Mesothelial cell of epicardium (in vitro differentiated cells): ENCODE measurements at places on chromosomes 3 and 15.

DNA sequence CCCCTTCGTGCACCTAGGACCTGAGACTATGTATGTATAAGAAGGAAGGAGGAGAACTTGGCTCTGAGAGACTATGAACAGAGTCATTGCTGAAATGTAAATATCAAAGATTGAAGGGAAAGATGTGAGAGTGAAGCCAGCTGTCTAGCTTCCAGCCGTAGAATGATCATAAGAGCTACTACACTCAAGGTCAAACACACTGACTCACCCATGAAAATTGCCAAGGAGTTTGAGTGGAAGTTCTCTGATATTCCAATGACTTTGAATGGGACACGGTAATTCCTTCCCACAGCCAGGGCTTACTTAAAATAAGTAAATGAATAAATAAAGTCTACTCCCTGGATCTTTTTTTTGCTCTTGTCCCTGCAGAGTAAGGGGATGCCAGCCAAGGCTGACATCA is 398.9 kb upstream of the TPRG1 start:
- DNase-seq: no peak

- DNase-seq: peak; percentile 24
Observed at GRCh38 chr15:100328796-100329195, 13.0 kb downstream of the ADAMTS17 start.

- DNase-seq: peak; percentile 91
Observed at GRCh38 chr15:89760303-89761008, 9.4 kb upstream of the MESP1 start.

DNA sequence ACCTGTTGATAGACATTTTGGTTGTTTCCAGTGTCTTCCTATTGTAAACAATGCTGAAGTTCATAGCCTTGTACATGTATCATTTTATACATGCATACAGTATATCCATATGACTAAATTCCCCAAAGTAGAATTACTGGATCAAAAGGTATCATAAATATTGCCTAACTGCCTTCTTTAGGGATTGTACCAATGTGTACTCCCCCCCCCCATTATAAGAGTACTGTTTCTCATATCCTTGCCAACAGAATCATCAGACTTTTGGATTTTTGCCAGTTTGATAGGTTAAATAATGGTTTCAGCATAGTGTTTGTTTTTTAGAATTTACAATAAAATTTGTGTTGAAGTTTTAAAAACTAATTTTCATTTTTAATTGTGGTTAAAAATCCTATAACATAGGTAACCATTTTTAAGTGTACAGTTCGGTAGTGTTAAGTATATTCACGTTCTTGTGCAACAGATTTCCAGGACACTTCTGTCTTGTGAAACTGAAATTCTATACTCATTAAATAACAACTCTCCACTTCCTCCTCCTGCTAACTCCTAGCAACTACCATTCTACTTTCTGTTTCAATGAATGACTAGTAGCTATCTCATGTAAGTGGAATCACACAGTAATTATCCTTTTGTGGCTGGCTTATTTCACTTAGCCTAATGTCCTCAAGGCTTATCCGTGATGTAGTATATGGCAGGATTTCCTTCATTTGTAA is 30.8 kb upstream of the MAP3K13 start:
- no peak for DNase-seq

GRCh38 chr3:134795746-134796280 is 753 bp downstream of the EPHB1 start:
- no peak for DNase-seq

- no peak for DNase-seq
Observed at GRCh38 chr3:49889296-49889695, 14.4 kb downstream of the MST1R start.

DNA sequence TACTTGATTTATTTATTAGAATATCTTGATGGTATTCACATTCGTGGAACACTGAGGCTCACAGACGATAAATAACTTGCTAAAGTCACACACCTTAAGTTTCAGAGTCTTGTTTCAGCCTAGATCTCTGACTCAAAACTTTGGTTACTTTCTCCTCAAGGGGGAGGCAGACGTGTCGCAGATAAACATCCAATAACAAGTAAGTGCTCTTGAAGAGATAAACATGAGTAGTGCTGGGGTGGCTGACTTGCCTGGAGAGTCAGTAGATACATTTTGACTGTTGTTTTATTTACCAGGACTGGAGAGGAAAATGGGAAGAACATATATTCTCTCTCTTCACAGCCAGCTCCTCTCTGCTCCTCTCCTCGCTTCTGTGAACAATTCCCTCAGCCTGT is 31.3 kb downstream of the FBXO45 start:
- DNase-seq: no peak

DNA sequence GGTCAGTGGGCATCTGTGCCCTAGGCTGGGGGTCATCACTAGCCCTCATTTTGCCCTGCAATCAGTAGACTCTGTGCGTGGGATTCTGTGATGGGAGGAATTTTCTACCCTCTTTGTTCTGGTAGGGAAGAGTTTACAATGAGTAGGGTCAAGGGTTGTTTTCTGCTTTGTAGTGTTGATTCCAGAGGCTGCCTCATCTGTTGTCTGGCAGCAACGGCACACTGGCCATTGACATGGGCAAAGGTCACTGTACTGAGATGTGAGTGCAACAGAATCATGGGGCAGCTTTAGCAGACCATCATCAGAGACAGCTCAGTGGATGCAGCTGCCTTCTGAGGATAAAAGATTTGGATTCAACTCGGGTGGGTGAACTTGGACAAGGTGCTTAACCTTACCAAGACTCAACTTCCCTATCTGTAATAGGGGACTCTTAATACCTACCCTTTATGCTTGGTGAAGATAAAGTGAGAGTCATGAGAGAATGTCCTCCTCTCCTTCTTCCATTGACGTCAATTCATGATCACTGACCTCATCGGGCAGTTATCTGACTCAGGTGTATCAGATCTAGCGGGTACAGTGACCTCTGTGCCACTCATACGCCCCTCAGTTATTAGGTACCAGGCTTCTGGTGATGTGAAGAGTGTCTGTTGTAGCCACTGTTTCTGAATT is 127.5 kb downstream of the RPLP1 start:
- no peak for DNase-seq

DNA sequence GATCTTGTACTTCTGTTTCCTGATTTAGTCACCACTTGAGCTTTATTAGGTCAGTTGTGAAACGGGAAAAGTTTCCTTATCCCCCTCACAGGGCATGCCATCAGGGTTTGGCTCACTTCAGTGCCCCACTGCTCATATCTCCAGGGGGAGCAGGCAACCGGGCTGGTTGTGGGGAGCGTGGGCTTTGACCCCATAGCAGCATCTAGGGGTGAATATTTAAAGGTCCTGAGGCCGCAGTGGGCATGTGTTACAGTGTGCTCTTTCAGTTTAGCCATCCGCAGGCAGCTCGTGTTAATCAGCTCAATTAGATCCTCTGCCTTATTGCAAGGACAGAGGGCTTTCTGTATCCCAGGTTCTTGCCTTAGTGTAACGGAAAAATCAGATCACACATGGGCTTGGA is 71.9 kb downstream of the MRPL46 start:
- peak; percentile 20 for DNase-seq

DNA sequence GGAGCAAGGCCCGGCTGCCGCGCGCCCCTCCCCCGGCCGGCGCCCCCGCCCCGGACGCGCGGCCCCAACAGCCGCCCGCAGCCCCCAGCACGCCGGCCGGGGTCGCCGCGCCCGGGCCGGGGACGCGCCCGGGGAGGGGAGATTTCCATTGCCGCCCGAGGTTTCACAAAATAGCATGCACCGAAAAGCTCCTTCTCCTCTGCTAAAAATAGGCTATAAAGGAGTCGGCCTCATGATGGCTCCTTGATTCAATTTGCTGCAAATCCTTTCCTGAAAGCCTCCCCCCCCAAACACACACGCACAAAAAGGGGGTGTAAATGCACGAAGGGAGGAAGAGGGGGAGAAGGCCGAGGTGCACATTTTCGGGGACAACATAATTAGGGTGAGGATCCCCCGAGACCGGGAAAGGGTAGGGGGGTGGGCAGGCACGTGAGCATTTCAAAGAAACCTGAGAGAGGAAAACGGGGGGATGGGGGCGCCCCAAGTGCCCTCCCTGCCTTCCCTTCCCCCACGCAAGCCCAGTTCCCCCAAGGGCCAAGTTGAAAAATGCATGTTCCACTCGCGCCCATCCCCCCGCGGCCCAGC is 734 bp downstream of the TBL1XR1 start:
- DNase-seq: peak; percentile 22

DNA sequence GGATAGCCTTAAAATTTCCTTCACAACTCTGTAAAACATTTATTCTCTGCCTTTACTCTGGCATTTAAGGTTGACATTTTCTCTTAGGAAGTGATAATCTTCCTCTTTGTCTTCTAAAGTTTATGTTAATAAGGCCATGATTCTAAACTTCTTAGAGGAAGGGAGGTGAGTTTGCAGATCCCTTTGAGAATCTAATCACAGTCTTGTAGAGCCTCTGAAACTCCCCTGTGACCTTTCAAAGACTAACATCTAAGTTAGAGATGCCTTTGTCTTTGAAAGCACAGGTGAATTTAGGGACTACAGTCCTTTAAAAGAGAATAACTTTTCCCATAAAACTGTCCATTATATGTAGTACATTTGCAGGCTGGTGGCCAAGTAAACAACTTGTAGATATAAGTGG is 115.1 kb downstream of the PLCL2 start:
- DNase-seq: no peak

GRCh38 chr3:160319322-160319721 is 79.7 kb downstream of the IFT80 start:
- DNase-seq: no peak

DNA sequence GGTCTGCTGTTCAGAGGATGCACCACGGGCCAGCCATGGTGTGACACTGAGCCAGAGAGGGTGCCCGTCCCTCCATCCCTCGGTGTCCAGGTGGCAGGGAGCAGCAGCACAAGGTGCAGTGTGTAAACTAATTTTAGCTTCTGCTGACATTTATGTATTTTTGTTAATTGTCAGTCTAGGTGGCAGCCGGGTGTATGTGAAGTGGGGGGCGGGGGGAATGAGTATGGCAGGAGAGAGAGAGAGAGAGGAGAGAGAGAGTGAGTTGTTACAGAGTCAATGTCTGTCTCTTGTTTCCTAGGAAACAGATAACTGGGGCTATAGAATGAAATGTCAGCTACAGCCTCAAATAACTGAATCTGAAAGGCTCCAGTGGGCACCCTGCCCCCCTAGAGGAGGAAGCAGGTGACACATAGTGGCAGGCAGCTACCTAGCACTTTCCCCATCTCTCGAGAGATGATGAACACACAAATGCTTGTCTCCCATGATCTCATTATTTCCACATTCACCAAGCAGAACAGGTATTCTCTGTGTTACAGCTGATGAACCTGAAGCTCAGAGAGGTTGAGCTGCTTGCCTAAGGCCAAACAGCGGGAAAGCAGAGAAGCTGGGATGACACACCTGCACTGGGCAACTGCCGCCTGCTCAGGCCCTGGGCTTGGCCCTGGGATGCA is 24.7 kb downstream of the RASGRF1 start:
- no peak for DNase-seq

DNA sequence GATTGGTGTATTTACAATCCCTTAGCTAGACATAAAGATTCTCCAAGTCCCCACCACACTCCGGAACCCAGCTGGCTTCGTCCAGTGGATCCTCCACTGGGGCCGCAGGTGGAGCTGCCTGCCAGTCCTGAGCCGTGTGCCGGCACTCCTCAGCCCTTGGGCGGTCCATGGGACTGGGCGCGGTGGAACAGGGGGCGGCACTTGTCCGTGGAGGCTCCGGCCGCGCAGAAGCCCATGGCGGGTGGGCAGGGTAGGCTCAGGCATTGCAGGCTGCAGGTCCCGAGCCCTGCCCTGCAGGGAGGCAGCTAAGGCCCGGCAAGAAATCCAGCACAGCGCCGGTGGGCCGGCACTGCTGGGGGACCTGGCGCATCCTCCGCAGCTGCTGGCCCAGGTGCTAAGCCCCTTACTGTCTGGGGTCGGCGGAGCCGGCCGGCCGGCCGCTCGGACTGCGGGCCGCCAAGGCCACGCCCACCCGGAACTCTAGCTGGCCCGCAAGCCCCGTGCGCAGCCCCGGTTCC is 3.5 kb upstream of the RNU5B-1 start:
- no peak for DNase-seq

DNA sequence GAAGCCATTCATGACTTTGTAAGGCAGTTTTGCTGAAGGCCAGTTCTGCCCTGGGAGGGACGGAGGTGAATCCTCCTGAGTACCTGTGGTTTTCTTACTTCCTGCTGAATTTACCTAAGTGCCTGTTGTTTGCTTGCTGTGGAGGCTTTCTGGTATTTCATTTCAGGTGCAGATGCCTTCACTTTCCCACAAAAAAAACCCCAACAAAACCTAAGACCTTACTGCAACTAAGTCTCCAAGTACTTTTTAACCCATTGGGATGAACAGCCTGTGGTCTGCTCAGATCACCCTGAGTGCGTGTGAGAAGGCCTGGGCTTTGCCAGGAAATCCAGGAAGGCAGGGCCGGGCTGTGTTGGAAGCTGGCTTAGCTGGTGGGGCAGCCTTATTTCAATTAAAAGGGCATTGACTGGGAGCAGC is 65.3 kb downstream of the IGF1R start:
- DNase-seq: no peak

DNA sequence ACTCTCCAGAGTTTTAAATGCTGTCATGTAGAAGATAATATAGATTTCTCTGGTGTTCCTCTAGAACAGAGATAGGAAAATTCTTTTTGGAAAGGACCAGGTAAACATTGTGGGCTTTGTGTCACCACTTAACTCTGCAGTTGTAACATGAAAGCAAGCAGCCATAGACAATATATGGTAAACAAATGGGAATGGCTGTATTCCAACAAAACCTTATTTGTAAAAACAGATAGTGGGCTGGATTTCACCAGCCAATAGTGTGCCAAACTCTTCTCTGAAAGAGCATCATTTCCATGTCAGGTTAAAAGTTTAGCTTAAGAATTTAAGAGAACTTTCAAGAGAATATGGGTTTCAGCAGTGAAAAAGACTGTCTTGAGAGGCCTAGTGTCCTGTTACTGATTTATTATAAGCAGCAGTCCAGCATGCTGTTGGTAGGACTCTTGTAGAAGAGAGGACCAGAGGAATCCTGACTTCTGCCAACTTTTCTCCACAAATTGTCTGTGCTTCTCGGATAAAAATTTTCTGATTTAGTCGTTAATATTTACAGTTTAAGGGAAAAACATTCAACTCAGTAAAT is 107.7 kb downstream of the TCF12 start:
- DNase-seq: no peak

DNA sequence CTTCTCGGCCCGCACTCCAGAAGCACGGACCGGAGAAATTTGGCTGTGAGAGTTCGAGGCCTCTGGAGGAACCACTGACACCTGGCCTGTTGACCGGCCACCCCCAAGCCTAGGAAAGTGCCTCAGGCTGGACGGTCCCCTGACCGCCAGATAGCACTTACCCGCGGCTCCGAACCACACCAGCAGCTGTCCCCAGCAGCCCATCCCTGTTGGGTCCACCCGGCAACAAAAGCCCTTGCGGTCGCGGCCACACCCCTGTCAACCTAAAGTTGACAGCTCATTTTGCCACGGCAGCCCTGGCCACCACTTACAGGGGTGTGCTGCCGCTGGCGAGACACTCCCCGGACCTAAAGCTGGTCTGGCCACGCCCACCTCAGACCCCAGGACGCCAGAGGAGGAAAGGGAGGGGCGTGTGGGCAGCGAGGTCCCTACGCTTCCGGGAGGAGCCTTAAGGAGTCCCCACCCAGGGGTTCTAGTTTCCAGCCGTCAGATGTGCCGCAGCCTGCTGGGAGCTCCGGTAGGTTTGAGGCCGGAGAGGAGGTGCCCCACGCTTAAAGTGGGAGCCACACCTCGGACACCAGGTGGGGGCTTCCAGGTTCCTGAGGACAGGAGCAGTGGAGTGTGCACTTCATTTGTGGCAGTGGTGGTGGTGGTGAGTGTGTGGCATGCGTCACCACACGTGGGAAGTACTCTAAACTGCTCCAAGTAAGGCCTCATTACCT is at the start of gene LTK:
Gene LTK, minus strand, starts transcription at position 322 of the 722 bp plus-strand sequence. Its CDS starts 118 bp downstream, at position 204.
- DNase-seq: no peak

- DNase-seq: no peak
Observed at GRCh38 chr3:101009386-101009785, 16.2 kb upstream of the ABI3BP start.

GRCh38 chr3:190205739-190206138 is 85.0 kb upstream of the P3H2 start:
- DNase-seq: no peak
